Fibroblast of skin of left biceps (primary cell): ENCODE measurements at places on chromosomes 12 and 14.

GRCh38 chr14:33914676-33915516 lies 36.0 kb downstream of the EGLN3 start:
- DNase-seq: no peak

DNA sequence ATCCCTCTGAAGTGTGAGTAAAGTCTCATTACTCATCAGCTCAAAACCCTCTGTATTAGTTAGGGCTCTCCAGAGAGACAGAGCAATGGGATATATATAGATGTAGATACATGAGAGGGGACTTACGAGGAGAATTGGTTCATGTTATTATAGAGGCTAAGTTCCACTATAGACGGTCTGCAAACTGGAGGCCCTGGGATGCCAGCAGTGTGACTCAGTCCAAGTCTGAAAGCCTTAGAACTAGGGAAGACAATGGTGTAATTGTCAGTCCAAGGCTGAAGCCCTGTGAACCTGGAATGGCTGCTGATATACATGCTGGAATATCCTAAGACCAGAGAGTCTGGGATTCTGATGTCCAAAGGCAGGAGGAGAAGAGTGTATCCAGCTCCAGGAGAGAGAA lies 57.3 kb upstream of the CEP83 start:
- DNase-seq: no peak

DNA sequence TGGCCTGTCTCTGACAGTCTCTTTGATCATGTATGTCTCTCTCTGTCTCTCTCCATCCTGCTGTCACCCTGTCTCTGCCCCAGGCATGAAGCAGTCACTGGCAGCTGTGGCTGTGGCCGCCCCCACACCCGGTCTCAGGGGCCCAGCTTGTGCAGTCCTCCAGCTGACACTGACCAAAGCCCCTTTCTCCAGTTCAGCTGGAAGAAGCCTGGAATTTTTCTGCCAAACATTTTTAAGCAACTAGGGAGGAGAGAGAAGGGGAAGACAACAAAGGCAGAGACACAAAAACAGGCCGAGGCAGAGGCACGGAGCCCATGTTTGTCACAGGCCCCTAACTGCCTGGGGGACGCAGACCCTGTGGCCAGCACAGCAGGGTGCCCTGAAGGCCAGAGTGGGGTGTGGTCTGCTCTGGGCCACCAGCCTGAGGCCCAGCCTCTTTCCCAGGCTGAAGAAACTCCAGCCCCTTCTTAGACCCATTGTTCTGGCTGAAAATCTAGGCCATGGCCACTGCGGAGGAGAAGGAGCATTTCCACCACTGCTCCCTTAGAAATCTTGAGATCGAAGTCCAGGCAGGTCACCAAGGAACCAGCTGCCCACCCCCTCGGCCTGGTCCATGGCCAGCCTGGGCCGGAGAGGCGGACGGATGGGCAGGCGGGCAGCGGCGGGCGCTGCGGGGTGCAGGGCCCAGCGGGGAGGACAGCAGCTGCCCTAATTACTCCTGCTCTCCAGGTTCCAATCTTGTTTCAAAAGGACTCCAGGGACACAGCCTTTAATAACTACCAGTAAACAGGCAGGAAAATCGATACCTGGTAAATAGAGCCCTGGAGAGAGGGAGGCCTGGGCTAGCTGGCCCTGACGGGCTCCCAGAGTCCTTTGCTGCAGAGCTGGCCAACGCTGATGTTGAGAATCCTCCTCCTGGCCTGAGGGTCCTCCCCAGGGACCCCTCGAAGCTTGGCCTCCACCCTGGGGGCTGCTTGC lies 14.9 kb downstream of the DTX1 start:
- no peak for DNase-seq

DNA sequence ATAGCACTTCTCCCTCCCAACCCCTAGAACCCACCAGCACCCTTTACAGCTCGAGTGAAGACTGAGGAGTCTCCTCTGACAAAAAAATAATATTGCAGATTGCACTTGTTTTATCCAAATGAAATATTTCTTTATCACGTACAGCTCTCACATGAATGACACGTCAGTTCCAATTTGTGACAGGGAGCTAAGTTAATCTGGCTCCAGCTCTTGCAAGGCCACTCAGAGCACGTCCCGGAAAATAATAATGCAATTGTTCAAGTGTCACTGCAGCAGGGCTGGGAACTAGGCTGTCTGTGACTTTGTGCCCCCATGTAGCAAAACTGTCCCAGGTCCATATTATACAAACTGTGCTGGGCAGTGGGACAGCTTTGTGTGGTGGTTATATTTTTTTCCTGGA lies 539.6 kb downstream of the VRK1 start:
- no peak for DNase-seq

- DNase-seq: no peak
Measured at GRCh38 chr12:131091976-131092691, 138.4 kb downstream of the ADGRD1 start.

GRCh38 chr12:81944886-81945285 lies 185.7 kb upstream of the PPFIA2 start:
- no peak for DNase-seq

- DNase-seq: no peak
Measured at GRCh38 chr14:60350366-60350720, 101.3 kb downstream of the PPM1A start.

- no peak for DNase-seq
Measured at GRCh38 chr14:31934767-31935266, 142.3 kb upstream of the ARHGAP5 start.

DNA sequence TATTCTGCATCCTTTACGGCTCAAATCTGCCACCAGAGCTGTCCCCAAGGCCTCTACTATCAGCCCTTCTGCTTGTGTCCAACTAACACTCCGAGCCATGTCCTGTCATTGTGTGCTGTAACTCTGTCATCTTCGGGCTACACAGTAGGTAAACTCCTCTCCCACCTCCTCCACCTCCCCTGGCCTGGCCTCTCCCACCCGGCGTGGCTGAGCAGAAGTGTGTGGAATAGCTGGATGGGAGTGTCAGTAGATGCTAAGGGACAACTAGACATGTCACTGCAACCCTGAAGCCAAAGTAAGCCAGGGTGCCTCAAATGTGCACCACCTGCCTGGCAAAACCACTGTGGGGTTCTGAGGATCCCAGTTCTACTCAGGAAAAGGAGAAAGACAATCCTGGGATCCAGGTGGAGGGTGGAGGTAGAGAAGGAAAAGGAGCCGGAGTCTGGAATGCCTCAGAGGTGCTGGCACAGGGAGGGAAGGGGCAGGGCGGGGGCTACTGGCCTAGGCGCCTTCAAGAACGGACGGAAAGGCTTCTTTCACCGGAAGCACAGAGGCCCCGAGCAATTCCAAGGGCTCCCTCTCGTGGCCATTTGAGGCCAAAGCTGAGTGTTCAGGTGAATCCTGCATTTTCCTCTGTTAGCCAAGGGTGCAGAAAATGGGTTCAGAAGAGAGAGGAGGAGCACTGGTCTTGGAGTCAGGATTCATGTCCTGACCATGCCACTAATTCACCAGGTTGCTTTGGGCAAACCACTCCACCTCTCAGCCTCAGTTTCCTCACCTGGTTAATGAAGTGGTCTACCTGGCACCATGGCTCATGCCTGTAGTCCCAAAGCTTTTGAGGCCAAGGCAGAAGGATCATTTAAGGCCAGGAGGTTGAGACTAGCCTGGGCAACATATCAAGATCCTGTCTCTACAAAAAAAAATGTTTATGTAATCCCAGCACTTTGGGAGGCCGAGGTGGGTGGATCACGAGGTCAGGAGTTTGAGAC lies 20.5 kb upstream of the FAM181A start:
- DNase-seq: no peak

- peak; percentile 30 for DNase-seq
Measured at GRCh38 chr14:80212023-80212397, 706 bp upstream of the DIO2 start.

GRCh38 chr12:105466231-105466900 lies 135.9 kb downstream of the C12orf75 start:
- no peak for DNase-seq

- no peak for DNase-seq
Measured at GRCh38 chr12:31714406-31715271, 14.2 kb downstream of the AMN1 start.

- DNase-seq: no peak
Measured at GRCh38 chr14:34373191-34373590, 88.8 kb downstream of the SPTSSA start.

DNA sequence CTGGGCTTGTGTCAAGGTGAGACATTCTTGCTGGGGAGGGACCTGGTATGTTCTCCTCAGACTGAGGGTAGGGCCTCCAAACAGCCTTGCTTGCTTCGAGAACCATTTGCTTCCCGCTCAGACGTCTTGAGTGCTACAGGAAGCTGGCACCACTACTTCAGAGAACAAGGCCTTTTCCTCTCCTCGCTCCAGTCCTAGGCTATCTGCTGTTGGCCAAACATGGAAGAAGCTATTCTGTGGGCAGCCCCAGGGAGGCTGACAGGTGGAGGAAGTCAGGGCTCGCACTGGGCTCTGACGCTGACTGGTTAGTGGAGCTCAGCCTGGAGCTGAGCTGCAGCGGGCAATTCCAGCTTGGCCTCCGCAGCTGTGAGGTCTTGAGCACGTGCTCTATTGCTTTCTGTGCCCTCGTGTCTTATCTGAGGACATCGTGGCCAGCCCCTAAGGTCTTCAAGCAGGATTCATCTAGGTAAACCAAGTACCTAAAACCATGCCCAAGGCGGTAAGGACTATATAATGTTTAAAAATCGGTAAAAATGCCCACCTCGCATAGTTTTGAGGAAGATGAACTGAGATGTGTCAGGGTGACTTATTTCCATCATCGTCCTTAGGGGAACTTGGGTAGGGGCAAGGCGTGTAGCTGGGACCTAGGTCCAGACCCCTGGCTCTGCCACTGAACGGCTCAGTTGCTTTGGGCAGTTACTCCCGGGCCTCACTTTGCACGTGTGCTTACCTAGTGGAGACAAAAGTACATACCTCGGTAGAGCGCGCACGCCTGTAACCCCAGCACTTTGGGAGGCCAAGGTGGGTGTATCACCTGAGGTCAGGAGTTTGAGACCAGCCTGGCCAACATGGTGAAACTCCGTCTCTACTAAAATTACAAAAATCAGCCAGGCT lies 4.3 kb downstream of the GAPDH start:
- no peak for DNase-seq

- DNase-seq: no peak
Measured at GRCh38 chr12:47473091-47473490, 232.7 kb downstream of the RPAP3 start.

DNA sequence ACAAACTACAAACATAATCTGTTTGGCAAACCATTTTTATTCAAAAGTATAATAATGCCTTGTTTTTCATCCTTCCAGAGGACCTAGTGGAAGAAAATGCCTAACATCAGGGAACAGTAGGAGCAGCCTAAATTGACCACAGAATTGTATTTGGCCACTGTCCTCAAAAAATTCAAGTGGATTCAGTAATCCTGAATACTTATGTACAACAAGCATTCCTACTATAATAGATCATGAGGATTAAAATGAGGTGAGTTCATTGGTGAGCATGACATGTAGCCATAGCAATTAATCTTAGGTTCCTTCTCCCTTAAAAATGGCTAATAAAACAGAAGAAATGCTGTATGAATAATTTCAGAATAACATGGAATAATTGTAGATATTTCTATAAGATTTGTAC lies 209.3 kb downstream of the DAD1 start:
- no peak for DNase-seq

GRCh38 chr12:129871991-129872972 lies 31.5 kb downstream of the TMEM132D start:
- no peak for DNase-seq
